ENCODE measurements at places on chromosomes 1 and 21.

GRCh38 chr1:19511116-19511515, 25.8 kb upstream of the CAPZB start:
- DNase-seq, result no peak

- no peak for DNase-seq
These were observed 136.8 kb downstream of the FASLG start for GRCh38 chr1:172795741-172796140.

DNA sequence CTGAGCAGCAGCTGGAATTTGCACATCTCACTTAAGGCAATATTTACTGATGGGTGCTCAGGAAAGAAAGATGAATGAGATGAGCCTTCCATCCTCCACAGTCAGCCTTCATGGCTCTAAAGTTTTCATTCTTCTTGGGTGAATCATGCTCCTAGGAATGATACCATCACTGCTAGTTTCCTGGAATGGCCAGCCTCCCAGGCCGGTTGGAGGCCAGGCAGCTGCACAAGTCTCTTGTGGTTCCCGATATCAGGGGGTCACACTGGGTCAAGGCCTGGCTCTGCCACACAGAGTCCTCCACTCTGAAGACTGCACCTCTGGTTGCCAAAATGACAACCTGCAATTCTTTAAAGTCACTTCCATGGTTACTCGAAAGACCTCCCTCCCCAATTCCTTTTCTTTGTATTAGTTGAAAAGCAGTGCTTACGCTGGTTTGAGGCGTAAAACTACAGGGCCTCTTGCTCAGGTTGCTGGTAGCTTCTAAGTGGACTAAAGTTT, 46.2 kb upstream of the PALMD start:
- DNase-seq, result no peak

- no peak for DNase-seq
These were observed 31.3 kb downstream of the NSL1 start for GRCh38 chr1:212760126-212760823.

- no peak for DNase-seq
These were observed 36.5 kb downstream of the C4BPA start for GRCh38 chr1:207140536-207140935.

GRCh38 chr1:171217658-171218443, 30.4 kb upstream of the FMO1 start:
- no peak for DNase-seq

DNA sequence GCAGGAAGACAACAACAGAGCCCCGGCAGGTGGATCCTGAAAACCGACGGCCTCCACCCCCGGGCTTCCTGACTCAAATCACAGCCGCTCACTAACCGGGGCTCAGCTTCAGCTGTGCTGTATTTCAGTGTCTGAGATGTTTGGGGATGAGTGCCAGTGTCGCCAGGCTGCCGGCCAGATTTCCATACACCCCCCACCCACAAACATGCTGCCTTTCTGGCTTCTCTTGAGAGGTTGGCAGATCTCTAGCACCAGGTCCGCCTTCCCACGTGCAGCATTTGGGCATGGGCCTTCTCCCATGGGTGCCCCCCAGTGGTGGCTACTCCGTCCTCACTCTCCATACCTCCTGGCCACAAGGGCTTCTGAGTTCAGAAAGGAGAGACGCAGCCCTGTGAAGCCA, 34.8 kb downstream of the KCNAB2 start:
- DNase-seq, result no peak

DNA sequence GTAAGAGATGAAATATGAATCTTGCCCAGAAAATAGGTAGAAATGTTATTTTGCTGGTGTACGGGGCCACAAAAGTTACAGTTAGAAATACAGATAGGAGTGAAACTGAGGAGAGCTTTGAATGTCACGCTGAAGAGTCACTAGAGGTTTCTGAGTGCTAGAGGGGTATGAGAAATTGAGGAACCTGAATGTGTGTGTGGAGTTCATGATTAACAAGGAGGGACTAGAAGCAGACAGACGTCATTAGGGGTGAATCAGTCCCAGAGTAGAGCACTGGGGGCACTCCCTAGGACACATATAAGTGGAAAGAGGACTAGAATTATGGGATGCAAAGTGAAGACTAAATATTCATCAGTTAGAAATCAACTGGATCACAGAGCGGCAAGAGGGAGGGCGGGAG, 188.9 kb upstream of the MAP1LC3C start:
- DNase-seq, result no peak

DNA sequence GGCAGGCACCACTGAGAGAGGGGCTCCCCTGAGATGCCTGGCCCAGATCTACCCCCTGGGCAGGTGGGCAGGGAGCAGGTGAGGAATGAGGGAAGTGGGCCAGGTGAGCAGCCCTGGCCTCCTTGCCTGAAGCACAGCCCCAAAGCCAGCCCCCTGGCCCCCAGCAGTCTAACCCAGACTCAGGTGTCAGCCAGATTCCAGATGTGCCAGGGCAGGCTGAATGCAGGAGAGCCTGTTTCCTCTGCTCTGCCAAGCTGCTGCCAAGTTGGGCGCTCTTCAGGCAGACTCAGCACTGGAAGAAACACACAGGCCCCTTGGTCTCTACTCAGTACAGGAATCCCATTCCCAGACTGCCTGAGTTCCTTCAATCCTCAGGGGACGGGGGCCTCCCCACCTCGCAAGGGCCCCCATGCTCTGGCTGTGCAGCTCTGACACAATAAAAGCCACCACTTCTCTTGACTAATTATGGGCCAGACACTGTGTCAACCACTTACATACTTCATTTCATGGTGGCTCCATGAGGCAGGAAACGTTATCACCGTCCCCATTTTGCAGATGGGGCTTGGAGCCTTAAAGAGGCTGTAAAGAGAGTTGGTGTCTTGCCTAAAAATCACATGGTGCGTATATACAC, 20.4 kb downstream of the ARHGEF19 start:
- no peak for DNase-seq

DNA sequence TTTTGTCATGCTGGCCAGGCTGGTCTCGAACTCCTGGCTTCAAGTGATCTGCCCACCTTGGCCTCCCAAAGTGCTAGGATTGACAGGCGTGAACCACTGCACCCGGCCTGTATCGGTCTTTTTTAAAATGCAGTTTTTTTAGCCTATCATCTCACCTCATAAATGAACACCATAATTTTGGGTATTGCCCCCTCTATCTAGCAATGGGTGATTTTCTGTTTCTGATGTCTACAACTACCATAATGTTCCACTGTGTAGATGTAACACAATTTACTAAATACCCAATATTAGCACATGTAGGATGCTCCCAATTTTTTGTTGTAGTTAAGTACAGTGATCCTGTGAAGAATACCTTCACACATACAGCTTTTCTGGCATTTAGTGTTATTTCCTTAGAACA, 2.0 kb upstream of the CAMTA1 start:
- DNase-seq, result no peak

GRCh38 chr1:25022361-25023189, 92.5 kb upstream of the RUNX3 start:
- peak; percentile 69 for DNase-seq

GRCh38 chr1:7004181-7004580, 218.9 kb downstream of the CAMTA1 start:
- no peak for DNase-seq

DNA sequence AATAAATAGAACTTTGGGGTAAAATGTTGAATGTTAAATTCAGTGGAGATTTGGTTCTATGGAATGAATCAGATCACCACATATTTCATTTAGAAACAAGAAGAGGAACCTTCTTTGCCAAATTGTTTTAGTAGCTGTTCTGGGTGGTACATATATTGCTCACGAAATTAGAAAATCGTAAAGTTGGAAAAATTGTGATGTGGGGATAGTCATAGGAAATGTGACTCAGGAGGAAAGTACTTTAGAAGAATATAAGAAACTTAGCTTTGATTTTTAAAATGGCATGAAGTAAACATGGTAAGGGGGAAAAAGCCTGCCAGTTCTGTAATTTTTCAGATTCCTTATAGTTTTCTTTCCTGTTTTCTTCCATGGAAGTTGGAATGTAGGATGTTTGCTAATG, 27.4 kb downstream of the RRP15 start:
- DNase-seq, result no peak
